ENCODE measurements at places on chromosomes 5 and 9. TPM values are rescaled to one million over a fixed set of nuclear protein-coding genes. Genes with fewer than 3 reads are reported as not detected.

DNA sequence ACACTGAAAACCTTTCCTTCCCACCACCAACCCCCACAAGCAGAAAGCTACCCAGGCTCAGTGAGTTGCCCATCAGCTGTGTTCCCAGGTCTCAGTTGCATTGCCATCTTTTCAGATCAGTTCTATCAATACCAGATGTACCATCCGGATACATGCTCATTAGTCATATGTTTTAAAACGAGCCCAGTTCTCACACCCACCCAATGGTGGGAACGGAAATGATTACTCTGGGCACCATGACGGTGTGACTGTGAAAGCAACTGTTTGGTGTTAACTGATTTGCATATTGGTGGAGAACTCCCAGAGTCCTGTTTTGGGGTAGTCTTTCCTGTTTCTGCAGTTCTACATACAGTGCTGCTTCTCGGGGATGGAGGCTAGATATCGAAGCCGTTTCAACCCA is 212.3 kb downstream of the TRIM36 start:
- DNase-seq, result no peak

- DNase-seq, result no peak
These were observed 1711.5 kb upstream of the NUDT12 start for GRCh38 chr5:105274079-105274478.

Gene CCDC187
- total RNA-seq, result 15.8 TPM

Gene SHROOM1
- total RNA-seq, result 5.1 TPM

- DNase-seq, result no peak
These were observed 89.6 kb downstream of the ENC1 start for GRCh38 chr5:74550927-74551326.

DNA sequence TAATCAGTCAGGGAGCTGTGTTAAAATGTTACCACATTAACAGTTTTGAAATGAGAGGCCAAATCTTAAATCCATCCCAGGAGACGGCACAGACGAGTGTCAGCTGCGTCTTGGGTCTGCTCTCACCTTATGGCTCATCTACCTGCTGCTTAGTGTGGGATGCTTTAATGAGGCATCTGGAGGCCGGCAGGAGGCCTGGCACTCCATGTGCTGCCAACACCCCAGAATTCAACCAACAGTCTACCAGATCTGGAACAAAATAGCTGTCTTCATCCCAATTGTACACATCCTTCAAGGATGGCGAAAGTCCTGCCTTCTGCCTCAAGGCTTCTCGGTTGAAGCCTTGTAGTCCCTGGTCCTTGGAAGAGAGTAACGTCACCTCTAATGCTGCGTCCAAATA is 12.0 kb downstream of the PRKACG start:
- no peak for DNase-seq

DNA sequence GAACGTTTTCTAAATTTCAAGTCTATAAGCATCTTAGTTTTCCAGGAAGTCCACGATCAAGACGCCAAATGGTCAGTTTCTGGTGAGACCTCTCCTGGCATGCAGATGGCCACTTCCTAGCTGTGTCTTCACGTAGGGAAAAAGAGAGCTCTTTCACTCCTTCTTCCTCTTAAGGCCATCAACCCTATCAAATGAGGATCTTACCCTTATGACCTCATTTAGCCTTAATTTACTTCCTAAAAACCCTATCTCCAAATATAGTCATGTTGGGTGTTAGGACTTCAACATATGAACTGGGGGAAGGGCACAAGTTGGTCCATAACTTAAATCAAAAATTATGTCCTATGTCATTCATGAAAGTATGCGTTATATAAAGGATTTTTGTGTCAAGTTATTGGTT is 229.5 kb downstream of the ARL15 start:
- no peak for DNase-seq

GRCh38 chr5:141484641-141485311 is at the start of gene PCDHGC4:
Gene PCDHGC4, plus strand, starts transcription at chr5:141485030. Its CDS starts 144 bp downstream, at chr5:141485174.
- DNase-seq, result peak; percentile 81

DNA sequence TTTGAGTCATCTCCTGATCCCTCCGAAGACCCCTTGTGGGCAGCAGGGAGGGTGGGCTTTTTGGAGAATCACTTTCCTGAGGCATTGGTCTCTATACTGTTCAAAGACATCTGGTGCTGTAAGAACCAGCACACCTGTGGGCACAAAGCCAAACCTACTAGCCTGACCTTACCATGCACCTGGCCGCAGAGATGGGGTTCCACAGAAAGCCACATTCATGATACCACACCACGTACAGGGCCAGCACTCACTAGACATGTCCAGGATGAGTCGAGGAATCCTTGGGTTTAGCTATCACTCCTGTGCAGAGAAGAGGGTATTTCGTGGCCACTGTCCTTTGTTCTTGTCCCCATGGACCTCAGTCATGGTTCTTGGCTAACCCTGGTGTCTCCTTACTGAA is 203.4 kb downstream of the CACNA1B start:
- DNase-seq, result no peak

- no peak for DNase-seq
These were observed 42.8 kb downstream of the JADE2 start for GRCh38 chr5:134568337-134568700.

Gene TRPM6
- 1.7 TPM for total RNA-seq

- DNase-seq, result no peak
These were observed 395.5 kb upstream of the IRX1 start for GRCh38 chr5:3199962-3200755.

Gene PCDHA12
- total RNA-seq, result 32.4 TPM

Gene GABRA6
- total RNA-seq, result not detected

- no peak for DNase-seq
These were observed 219.2 kb downstream of the EBF1 start for GRCh38 chr5:158880483-158881001.

GRCh38 chr5:33742181-33742580 is 149.6 kb downstream of the ADAMTS12 start:
- no peak for DNase-seq

DNA sequence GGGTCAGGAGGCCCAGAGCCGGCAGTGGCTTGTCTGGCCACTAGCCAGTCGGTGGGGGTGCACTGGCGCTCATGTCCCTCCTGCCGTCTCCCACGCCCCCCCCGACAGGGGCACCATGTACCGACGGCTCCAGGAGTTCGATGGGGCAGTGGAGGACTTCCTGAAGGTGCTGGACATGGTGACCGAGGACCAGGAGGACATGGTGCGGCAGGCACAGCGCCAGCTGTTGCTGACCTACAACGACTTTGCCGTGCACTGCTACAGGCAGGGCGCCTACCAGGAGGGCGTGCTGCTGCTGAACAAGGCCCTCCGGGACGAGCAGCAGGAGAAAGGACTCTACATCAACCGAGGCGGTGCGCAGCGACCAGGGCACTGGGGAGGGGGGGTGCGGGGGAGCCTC is 8.1 kb downstream of the TTC16 start:
- no peak for DNase-seq

DNA sequence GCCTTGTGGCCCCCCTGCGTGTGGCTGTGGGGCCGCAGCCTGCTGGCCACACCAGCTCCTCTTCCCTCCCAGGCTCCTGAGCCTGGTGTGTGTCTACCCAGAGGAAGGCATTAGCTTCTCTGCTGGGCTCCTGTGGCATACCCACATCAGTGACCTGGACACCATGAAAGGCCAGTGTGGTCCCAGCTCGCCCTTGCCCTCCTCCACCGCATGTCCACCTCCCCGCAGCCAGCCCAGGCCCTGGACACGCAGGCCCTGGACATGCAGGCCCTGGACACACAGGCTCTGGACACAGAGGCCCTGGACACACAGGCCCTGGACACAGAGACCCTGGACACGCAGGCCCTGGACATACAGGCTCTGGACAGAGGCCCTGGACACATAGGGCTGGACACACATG is 153.4 kb upstream of the PPP1R26 start:
- no peak for DNase-seq

DNA sequence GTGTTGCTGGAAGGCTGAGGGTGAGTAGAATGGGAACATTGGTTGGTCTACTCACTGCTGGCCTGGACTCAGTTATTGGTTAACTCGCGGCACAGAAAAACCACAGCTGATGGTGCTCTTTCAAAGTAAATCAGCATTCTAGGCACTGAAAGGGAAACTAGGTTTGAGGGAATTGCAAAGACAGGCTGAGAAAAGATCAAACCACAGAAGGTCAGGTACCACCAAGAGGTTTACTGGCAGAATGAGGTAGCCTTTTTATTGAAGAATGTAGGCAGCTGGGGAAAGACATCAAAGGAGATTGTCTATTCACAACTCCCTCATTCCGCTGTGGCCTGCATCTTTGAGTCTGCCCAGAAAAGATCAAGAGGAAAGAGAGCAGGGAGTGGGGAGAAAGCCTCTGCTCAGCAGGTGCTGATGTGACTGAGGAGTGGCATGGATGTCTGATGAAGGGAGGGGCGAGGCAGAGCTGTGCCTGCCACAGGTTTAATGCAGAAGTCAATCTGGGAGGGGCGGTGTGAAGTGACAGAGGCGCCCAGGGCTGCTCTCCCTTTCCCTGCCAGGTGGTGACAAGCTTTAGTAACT is 255.5 kb downstream of the MAN2A1 start:
- DNase-seq, result no peak

Gene PCDHGA7
- 4.2 TPM for total RNA-seq

DNA sequence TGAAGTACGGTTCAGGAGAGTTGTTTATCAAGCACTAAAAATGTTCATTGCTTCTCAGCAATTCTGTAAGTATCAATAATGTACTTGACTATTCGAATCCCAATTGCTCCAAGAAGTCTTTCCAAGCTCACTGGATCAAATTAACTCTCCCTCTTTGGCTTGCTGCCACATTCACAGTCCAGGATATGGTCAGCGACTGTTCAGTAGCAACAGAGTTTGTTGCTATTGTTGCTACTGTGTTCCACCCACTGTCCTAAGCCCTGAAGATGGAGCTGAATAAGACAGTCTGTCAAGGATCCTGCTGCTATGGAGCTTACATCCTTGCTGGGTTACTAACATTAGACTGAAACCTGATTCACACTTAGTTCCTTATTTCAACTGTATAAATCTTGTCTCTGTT is 110.8 kb downstream of the FGF10 start:
- DNase-seq, result no peak

GRCh38 chr9:104794070-104794469 is 30.1 kb downstream of the NIPSNAP3B start:
- no peak for DNase-seq

DNA sequence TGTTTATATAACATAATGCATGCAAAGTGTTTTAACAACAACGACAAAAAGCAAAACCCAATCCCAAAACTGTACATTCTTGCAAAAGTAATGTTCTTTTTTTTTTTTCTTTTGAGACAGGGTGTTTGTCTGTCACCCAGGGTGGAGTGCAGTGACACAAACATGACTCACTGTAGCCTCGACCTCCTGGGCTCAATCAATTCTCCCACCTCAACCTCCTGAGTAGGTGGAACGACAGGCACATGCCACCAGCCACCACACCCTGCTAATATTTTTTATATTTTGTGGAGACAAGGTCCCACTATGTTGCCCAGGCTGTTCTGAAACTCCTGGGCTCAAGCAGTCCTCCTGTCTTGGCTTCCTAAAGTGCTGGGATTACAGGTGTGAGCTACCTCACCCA is 13.6 kb upstream of the HAVCR1 start:
- no peak for DNase-seq

GRCh38 chr5:9186069-9186468 is 359.8 kb downstream of the SEMA5A start:
- no peak for DNase-seq

DNA sequence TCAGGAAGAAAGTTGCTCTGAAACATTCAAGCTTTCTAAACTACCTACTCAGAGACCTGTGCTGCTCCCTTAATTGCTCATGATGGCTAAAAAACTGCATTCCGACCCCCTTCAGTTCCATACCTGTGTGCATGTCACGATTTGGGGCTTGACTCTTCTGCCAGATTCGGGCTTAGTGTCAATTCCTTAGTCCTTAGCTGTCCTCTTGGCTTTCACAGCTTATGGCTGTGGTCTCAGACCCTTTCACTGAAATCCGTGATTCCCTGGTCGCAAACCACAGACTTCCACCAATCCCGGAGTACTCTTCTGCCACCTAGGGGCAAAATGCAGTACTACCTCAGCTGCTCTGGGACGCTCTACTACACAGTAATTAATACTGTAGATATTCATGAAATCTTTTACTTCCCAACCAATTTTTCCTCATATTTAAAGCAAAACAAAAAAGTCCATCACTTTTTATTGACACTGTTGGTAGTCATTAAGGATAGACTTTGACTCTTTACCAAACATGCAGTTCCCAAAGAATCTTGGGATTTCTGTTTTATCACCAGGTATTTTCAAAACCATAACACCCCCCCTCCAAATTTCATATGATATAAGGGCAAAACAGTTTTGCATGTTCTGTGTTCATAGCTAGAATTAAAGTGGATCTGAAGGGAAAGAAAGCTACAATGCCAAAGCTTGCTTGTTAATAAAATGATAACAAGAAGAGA is 617.4 kb downstream of the SLCO4C1 start:
- peak; percentile 83 for DNase-seq

DNA sequence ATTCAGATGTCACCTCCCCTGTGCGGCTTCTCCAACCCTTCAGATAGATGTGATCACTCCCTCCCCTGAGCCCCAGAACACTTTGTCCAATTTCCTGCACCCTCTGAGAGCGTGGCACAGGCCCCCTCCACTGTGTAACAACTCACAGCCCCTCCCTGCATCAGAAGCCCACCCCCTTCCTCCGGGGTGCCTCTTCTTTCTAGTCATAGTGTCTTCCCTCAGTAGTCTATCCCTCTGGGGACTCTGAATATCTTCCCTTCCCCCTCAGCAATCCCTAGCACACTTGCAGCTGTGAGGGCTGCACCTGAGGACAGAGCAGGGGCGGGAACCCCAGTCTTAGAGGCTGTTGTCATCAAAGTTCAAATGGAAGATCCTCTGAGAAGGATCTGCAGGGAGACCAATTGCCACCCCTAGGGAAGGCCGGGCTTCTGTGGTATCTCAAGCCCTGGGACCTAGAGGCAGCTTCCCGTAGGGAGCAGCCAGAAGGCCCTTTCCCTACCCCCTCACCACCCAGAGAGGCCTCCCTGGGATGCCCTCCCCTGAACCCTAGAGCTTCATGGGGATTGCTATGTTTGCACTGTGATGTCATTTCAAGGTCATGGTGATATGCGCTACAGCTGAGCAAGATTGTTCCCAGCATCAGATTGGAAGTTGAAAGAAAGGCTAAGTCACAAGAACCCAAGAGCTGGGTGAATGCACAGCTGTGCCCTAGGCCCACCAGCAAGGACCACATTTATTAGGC is 70.7 kb downstream of the THBS4 start:
- DNase-seq, result no peak

Gene C6
- not detected for total RNA-seq

DNA sequence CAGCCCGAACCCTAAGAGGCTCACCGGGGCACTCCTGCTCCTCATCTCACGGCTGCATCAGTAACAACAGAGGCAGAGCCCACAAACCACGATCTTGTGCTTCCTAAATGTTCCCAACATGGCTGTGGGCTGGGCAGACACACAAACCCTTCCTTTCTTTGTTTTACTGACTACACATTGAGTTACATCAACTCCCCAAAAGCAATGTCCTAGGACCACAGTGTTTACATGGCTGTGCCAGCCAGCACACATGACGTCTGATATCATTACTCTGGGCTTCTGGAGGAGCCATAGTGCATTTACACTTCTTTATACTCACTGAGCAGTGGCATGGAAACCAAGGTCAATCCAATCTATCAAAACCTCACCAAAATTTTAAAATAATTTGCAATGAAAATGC is 101.4 kb downstream of the LHFPL2 start:
- DNase-seq, result no peak

Gene AHRR
- total RNA-seq, result 2.0 TPM

All from glutamatergic neuron (in vitro differentiated cells).